ENCODE measurements at places on chromosomes 2 and 18.

GRCh38 chr2:84959095-84959565 lies 11.8 kb upstream of the KCMF1 start:
- DNase-seq = no peak

DNA sequence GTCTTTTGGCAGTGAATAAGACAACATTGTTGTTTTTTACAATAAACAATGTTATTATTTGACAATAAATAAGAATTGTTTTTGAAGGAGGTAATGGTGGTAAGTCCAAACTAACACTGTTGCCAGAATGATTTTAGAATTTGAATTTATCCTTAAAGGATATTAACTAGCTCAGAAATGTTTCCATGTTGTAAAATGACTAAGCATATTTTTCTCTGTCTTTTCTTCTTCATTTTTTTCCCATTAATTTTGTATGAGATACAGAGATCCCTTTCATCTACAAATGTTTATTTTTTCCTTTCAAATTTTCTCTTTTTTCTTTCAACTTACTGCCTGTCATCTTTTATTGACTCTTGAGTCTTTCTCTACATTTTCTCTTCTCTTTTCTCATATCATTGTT lies 66.5 kb upstream of the DOCK10 start:
- DNase-seq = no peak

DNA sequence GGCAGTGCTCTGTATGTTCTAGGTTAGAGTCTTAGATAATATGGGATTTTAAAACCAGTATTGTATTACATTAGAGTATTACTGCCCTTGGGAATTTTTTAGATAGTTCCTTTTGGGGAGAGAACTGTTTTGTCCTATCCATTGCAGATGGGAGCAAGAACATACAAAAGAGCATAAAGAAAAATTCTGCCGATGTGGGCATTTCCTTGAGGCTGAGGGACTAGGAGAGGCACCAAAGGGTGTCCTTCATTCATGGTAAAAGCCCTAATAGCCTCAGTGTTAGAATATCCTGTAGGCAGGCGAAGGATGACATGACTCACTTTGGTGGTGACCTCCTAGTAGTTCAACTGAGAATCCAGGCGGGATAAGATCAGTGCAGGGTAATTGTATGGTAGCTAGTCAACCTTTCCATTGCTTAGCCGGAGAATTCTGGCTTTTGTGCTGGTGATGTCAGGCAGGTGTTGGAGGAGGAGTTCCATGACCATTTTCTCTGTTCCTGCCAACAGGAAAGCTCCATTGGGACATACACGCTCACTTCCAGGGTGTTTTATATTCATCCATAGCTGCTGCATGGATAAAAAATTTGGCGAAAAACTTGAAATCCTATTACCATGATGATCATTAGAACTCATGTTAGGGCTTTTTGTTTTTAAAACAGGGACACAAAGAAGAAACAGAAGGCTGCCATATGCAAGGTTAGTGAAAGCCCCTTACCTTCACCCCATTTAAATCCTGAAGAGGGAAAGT lies 28.1 kb downstream of the EPAS1 start:
- no peak for DNase-seq

GRCh38 chr2:208294482-208295024 lies 28.5 kb downstream of the PIKFYVE start:
- DNase-seq = no peak

DNA sequence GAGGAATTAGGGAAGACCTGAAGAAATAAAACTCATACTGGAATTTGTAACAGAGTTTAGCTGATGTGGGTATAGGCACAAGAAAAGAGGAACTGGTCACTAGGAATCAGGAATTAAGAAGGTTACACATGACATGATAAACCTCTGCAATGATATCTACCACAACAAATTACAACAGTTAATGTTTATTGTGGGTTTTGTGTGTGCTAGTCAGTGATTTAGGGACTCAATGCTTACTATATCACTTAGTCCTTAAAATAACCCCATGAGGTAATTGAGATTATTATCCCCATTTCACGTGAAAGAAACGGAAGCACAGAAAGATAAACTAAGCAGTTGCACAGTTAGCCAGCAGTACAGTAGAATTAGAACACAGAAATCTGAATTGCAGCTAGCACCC lies 415.8 kb upstream of the ZEB2 start:
- no peak for DNase-seq

DNA sequence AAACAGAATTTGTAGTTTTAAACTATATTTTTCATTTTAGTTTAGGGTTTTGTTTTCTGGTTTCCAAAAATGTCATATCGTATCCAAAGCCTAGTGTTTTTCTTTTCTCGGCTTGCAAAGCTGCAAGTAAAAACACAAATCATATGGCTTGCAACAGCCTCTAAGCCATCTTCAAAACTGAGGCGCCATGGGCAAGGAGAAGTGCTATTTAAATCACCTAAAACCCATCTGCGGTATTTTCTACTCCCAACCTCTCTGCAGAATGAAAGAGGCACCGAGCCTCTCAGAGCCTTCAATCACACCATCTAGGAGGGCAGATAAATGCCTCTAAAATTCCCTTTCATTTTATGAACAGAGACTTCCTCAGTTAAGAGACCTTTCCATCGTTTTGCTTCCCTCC lies 25.2 kb downstream of the FECH start:
- DNase-seq = no peak

- no peak for DNase-seq
Measured at GRCh38 chr18:8812631-8813030, 107.3 kb downstream of the MTCL1 start.
